ENCODE measurements at places on chromosomes 6 and 20. TPM values are rescaled to one million over a fixed set of nuclear protein-coding genes. Genes with fewer than 3 reads are reported as not detected.
A peak's percentile ranks its signal among the peaks of the same experiment; 100 is the strongest.

DNA sequence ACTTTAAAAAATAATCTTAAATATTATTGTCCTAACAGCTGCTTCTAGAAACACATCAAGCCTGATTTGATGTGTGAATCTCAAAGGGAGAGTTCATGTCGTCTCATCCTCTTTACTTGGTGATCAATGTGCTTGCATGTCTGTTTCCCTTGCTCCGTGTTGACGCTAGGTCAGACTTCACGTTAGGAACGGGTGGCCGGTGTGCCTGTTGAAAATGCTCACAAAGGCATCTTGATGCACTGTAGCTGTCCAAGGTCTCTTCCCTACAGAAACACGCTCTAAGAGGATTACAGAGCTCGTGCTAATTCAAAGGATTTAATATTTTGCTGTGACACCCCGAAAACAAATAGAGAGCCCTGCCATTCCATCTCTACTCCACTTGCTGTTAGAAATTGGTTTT, 84.6 kb downstream of the ID4 start:
- no peaks in the 10 kb centered on the region for H3K36me3 ChIP-seq
- no peaks in the 10 kb centered on the region for H3K27me3 ChIP-seq
- H3K27ac ChIP-seq: no peak overlapping the region
- no peak overlapping the region for H3K4me3 ChIP-seq
- no peak for DNase-seq
- H3K4me1 ChIP-seq: no peaks in the 10 kb centered on the region

Gene CLVS2
- 0.66 TPM for total RNA-seq

DNA sequence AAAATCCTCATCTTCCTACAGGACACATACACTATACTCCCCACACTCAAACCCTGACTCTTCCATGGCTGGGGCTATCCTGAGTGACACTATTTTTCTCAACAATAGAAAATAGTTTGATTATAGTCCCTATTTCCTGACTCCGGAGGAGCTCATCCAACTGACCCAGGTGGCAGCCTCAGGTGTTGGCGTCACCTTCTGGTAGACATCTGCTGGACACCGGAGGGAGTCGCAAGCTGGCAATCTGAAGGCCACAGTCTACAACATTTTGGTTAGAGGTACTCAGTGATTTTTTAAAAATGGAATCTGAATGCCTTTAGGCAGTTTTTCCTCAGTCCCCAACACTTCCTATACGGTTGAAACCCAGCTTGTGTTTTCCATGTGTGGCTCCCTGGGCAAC, 32.2 kb upstream of the OCSTAMP start:
- no peaks in the 10 kb centered on the region for H3K27me3 ChIP-seq
- no peak overlapping the region for H3K4me3 ChIP-seq
- peaks cover 25% of the 10 kb centered on the region for H3K4me1 ChIP-seq
- H3K27ac ChIP-seq: no peak overlapping the region
- no peaks in the 10 kb centered on the region for H3K36me3 ChIP-seq
- no peak for DNase-seq

Gene ZNF391
- total RNA-seq: 22.5 TPM

GRCh38 chr6:35448191-35448590, 3.9 kb upstream of the FANCE start:
- no peak overlapping the region for H3K4me3 ChIP-seq
- H3K36me3 ChIP-seq: no peaks in the 10 kb centered on the region
- peaks cover 4% of the 10 kb centered on the region for H3K27me3 ChIP-seq
- peaks cover 10% of the 10 kb centered on the region for H3K4me1 ChIP-seq
- DNase-seq: no peak

GRCh38 chr6:18264219-18264922, at the start of gene DEK:
Gene DEK, minus strand, starts transcription at chr6:18264530. Its CDS starts 543 bp downstream, at chr6:18263987.
- peak within 1 kb of the TSS; percentile 94 for H3K27ac ChIP-seq
- peak; percentile 94 for DNase-seq
- H3K4me1 ChIP-seq: peaks cover 37% of the 10 kb centered on the region
- peaks cover 2% of the 10 kb centered on the region for H3K36me3 ChIP-seq

DNA sequence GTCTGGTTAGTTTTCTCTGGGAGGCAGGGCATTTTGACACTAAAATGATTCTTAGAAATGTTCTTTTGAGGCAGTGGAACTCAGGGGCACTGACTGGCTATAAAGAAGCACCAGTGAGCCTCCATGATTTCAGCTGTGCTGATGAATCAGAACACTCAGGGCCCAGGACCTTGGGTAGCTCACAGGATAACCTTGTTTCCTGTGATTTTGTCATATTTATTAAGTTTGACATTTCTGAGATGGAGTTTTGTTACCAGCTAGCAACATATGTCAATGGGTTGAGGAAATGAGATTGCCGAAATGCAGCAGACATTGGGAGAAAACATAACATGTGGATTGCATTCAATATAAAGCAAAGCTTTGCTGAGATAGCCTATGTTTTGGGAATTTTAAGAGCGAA, 802.4 kb downstream of the EYS start:
- H3K27me3 ChIP-seq: no peaks in the 10 kb centered on the region
- no peak overlapping the region for H3K4me3 ChIP-seq
- H3K27ac ChIP-seq: no peak overlapping the region
- H3K36me3 ChIP-seq: no peaks in the 10 kb centered on the region

All from GM23338 (cell line).